Activated T-cell treated with anti-CD3 and anti-CD28 coated beads, Interleukin-2, amount 50 U/mL, for 72 hours (primary cell): ENCODE measurements at places on chromosomes 5 and 9. TPM values are rescaled to one million over a fixed set of nuclear protein-coding genes. Genes with fewer than 3 reads are reported as not detected.

Gene ANKRD20A1
- 3.0 TPM for total RNA-seq

Gene PCDHA3
- not detected for total RNA-seq

Gene PCA3
- total RNA-seq, result not detected

Gene IFNA2
- not detected for total RNA-seq

Gene ANKRD34B
- total RNA-seq, result not detected

Gene TEX53
- not detected for total RNA-seq

Gene RNF183
- 0.69 TPM for total RNA-seq
